ENCODE measurements at places on chromosomes 16 and 17.

- no peak for DNase-seq
Observed at GRCh38 chr17:8019665-8020650, 17.5 kb downstream of the GUCY2D start.

GRCh38 chr16:67537636-67538591 lies 9.3 kb downstream of the RIPOR1 start:
- peak; percentile 59 for DNase-seq

- peak; percentile 90 for DNase-seq
Observed at GRCh38 chr17:31313982-31314781, at the start of gene EVI2B. Gene EVI2B (minus strand): TSS chr17:31314054. CDS start chr17:31305609, 8,445 bp downstream.

GRCh38 chr16:73915140-73915539 lies 381.5 kb upstream of the PSMD7 start:
- no peak for DNase-seq

GRCh38 chr16:58415003-58415402 lies 22.7 kb downstream of the GINS3 start:
- no peak for DNase-seq

GRCh38 chr16:1156055-1156982 lies 3.4 kb downstream of the CACNA1H start:
- DNase-seq: no peak

GRCh38 chr17:82647593-82648164 lies 565 bp downstream of the WDR45B start:
- peak; percentile 32 for DNase-seq

- no peak for DNase-seq
Observed at GRCh38 chr16:854808-855410, 54.4 kb upstream of the GNG13 start.

DNA sequence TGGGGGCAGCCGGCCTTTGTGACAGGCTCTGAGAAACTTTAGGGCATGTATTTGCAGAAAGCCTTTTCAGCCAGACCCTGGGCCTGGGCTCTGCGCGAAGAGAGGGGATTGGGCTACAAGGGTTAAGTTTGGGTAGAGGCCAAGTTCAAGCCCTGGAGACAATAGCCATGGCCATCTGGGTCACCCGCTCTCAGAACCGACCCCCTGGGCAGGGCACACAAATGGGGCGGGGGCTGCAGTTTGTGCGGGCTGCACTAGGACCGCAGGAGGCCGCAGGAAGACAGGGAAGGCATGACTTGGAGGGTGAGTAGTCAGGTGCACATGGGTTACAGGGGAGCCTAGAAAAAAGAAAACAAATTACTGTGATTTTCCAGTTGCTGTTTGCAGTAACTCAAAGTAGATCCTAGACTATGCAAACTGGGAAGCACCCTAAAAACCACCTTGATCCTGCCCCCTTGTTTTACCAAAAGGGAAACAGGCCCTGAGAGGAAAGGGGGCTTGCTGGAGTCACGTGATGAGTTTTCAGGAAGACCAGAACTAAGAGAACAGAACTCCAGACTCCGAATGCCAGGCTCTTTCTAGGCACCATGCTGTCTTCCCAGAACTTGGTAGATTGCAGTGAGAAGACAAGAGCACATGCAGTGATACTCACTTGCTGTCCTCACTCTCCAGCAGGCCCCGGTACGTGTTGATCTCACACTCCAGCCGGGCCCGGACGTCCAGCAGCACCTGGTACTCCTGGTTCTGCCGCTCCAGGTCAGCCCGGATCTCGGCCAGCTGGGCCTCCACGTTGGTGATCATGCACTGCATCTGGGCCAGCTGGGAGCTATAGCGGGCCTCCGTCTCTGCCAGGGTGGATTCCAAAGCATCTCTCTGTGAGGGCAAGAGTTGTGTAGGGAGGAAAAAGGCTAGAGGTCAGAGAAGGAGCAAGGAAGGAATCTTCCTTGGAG lies 3.8 kb downstream of the KRT35 start:
- DNase-seq: no peak

DNA sequence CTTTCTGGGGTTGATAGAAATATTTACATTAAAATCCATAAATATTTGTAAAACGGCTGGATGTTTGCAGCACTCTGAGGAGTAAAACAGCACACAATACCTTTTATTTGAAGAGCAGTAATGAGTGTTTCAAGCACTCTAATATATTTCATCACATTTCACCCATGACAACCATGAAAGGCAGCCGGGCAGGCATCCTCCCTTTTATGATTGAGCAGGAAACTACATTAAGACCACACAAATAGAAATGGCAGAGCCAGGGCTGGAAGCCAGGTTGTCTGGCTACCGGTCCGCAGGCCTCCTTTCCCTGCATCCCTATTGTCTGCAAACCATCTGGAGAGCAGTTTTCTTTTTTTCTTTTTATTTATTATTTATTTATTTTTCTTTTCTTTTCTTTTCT lies 23.1 kb upstream of the GPRC5C start:
- DNase-seq: no peak

DNA sequence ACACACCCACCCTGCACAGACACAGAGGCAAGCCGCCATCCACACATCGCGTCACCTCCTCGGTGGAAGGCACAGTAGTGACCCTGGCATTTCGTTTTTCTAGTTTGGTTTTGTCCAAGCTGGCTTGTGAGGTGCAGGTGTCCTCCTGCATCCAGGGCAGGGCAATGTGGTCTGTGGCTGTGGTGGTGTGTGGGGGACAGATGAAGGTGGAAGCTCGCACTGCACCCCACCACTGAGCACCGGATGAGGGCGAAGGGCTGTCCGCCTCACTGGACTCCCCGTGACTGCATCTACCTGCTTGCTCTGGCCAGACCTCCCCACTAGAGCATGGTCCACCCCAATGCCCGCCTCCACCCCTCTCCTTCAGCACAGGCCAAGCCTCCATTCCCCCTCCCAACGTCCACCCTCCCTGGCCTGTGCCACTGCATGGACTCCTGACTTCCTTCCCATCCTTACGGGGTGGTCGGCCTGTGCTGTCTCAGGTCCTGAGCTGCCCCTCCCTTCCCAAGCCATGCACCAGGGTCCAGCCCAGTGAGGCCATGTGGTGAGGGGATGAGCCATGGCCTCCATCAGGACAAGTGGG lies 78.8 kb upstream of the CBX4 start:
- DNase-seq: no peak

DNA sequence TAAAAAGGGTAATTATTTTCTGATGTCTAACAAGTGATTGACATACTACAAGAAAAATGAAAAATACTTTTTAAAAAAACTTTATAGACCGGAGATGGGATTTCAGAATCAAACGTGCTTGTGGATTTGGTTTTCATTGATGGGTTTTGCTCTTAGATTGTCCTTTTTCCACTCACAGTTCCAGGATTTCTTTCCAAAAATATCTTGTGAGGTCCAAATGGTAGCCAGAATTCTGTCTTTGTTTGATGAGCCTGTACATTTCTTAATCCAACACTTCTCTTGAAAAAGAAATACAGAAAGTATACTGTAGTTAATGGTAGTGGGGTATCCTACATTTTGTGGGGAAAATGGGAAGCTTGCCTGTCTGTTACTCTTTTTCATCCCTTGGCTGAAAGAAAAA lies 329.3 kb downstream of the KCNJ2 start:
- DNase-seq: no peak

GRCh38 chr17:27848931-27849330 lies 44.2 kb downstream of the LYRM9 start:
- DNase-seq: no peak

DNA sequence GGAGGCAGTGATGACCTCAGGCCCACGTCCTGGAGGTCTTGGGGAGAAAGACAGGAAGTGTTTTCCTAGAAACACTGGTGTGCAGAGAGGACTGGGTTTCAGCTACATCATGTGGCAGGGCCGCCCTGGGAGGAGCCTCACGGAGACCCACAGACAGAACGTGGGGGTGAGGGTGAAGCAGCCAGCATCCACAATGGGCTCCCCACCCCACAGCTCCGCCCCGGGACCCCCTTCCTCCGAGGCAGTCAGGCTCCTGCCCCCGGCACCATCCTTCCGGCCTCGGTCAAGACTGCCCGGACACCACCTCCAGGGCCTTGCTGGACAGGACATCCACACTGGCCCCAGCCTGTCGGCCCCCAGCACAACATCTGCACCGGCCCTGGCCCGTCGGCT lies 51.1 kb downstream of the LMF1 start:
- no peak for DNase-seq

GRCh38 chr16:89031715-89032659 lies 55.0 kb upstream of the CBFA2T3 start:
- peak; percentile 99 for DNase-seq

DNA sequence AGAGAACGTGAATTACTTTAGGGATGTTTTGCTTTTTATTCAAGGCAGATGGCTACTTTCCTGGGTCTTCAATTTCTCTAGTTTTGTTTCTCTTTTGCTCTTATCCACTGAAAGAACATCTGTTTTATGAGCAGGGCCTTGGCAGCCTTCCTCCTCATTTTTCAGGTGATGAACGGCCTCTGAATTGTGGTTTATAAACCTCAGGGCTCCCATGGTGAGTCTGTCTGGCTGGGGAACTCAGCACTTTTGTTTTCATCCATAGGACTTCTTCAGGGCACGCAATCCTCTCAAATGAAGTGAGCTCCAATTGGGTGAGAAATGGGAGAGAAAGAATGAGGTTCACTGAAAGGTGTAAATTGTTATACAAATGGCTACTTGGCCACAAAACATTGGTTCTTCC lies 186.4 kb upstream of the ERCC4 start:
- no peak for DNase-seq

DNA sequence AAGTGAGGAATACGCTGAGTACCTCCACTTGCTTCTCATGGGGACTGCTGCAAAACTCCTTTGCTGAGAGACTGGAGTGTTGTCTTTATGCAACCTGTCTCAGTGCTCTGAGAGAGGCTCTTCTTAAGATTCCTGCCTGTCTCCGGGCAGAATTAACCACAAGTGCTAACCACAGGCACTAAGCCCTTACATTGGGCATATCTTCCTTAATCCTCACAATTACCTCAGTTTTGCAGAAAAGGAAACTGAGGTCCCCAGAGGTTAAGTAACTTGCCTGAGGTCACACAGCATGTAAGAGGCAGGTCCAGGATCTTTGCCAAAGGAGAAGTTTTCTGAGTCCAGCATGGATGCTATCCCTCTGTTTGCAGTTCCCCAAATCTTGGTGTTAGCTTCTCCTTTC lies 86.0 kb downstream of the GP2 start:
- peak; percentile 73 for DNase-seq

DNA sequence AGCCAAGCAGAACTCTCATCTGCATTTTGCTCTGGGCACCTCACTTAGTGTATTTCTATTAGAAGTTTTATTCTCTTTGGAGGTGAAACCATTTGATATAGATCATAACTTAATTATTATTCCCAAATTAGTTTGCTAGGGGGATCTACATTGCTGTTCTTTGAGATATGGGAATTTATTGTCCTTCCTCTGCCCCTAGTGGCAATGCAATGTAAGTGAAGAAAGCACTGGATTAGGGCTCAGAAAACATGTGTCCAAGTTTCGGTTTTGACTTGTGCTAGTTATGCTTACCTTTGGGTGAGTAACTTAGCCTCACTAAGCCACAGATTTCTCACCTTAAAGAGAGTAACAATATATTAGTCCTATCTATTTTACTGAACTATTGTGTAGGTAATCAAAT lies 2.9 kb downstream of the KRT39 start:
- peak; percentile 6 for DNase-seq

DNA sequence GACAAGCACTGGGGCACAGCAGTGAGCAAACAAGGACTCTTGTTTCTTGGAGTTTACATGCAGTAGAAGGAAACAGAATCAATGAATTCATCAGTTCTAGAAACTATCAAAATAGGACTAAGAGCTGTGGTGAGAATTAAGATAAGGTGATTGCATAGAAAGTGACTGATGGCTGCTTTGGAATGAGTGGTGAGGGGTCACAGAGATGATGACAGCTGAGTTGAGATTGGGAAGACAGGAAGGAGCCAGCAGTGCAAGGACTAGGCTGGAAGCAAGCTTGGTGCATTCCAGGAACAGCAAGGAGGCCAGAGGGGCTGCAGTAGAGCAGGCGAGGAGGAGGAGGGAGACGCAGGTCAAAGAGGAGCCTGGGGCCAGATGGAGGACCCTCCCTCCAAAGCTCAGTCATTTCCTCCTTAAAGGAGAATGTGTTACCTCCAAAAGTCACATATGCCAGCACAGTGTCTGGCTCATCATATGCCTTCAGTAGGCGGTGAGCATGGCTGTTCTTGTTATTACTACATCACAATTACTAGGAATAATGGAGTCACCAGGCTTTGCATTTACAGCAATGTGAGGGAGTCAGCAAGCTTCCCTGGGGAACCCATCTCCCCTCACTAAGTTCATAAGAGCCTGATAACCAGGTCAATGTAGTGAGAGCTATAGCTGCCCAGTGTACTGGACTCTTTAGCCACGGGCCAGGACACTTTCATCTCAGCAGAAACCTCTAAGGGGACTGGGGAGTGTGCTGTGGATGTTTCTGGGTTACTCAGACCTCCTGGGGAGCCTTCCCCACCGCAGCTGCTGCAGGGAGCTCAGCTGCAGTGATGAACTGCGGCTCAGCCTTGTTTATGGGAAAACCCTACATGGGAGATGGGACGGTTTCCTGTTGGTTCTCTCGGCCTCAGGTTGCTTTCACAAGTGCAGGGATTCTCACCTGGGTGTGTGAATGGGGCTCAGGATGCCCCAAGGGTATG lies 157.2 kb downstream of the SEC14L1 start:
- DNase-seq: peak; percentile 53

DNA sequence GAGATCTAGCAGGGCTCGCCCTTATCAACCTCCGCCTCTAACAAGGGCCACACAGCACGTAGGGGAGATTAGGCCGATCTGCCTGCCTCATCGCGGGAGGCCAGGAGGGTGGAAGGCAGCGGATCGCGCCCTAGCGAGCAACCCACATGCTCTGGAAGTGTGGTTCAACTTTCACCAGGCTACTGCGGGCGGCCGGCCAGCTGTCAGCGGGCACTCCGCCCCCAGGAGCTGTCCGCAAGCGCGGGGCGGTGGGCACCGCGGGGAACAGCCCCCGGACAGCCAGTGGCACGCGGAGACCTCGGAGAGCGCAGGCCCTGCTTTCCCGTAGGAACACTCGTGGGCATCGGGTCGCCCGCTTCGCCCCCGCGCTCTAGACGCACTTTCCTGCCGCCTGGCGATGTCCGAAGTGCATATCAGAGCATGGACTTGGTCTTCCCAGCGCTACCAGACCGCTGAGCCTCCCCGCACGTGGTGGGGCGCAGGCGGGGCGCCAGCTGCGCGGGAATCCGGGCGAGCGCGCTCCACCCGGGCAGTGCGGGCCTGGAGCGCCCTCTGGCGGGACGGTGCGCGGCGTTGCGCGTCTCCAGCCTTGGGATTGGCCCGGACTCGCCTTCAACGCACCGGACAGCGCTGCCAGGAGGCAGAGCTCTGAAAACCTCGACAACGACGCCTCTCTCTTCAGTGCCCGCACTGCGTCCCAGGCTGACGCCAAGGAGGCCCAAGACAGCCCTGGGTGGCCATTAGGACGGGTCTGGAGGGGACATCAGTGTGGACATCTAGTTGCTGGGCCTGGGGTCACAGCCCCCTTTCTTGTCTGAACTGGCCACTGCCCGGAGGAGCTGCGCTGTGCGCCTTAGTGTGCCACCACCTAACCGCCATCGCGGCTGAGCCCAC lies 3.6 kb upstream of the ZNHIT3 start:
- peak; percentile 84 for DNase-seq
